ENCODE measurements at places on chromosomes 3 and 15.

GRCh38 chr15:78831229-78832207 is 20.3 kb upstream of the ADAMTS7 start:
- DNase-seq = no peak

GRCh38 chr3:194893121-194893987 is 207.7 kb downstream of the FAM43A start:
- DNase-seq = no peak

DNA sequence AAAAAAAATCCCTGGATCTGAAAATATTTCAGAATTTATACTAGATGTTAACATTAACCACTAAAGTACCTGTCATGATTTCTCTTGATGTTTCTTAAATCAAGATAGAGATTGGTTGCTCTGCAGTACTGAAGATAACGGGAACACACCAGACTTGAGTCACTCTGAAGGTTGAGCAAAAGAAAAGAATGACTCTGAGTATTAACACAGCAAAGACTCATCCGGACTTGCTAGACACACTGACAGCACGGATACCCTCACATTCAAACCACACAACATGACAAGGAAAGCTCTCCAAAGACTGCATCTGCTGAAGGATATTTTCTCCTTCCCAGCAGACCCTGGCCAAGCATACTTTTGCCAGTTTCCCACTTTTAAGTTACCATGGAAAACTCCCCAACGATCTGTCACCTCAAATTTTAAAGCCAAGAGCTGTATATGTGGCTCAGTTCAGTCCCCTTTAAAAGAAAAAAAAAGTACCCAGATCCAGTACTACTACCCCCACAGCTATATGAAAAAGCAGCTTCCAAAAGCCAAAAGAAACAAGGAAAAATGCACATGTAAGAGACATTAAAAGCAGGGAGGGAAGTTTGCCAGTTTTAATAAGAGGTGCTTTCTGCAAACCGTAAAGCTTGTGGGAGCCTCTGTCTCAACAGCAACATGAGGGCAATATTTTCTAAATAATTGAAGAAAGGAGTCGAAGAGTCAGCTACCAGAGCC is 8.3 kb downstream of the EOGT start:
- no peak for DNase-seq

- peak; percentile 26 for DNase-seq
These were observed 15.2 kb downstream of the ITIH3 start for GRCh38 chr3:52809662-52810377.

DNA sequence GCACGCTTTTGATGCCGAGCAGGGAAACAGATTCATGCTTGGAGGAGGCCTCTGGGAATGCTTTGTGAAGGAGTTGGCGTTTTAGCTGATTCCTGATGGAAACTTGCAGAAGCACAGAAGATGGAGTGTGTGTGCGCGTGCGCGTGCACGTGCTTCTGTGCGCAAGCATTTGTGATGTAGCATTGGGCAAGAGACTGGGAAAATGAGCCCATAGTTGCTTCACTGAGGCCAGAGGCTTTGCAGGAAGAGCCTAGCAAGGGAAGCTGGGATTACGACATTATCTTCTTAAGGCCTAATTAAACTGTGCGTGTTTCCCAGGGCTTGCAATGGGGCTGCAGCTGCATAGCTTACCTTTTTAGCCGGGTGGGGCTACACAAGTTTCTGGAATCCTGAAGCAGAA is 18.1 kb upstream of the AGBL1 start:
- no peak for DNase-seq

DNA sequence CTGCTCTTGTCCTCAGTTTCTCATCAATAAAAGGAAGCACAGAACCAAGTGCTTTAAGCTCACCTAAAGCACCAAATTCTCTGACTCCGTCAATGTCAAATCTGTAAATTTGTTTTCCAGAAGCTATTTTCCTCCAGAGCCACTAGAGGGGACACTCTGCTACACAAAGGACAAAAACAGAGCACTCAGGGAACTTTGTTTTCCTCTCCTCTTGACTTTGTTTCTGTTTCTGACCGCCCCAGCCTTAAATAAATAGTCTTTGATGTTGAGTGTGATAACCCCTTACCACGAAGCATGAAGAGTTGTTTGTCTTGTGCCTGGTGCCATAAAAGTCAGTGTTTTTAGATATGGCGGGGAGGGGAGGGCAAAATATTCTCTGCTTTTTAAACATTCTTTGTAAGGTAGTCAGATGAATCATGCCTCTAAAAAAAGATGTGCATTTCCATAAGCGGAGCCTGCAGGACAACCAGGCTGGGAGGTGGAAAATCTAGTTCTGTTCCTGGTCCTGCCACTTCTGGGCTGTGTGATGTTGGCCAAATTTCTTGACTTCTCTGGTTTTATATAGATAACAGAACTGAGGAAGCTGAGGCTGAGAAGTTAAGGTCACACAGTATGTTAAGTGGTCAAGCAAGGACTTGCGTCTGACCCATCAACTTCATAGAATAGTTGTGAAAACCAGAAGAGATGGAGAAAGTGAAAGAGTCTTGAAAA is 7.3 kb upstream of the ZBTB38 start:
- no peak for DNase-seq

- DNase-seq = no peak
These were observed 923.6 kb downstream of the TUSC7 start for GRCh38 chr3:117633207-117633606.

DNA sequence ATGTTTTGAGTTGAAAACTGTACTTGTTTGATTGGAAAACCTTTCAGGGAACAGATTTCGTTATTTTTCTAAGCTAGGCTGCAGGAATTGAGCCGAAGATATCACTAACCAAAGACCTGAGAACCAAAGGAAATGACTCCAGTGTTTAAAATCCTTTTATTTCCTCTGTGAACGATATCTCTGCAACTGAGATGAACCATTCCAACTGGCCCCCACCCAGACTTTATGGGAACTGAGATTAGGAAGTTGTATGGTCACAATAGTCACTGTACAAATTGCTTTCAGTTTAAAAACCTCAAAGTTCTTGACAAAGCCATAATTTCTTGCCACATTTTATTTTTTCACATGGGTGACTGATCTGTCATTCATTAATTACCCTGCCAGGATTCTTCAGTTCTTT is 232.4 kb downstream of the RBMS3 start:
- DNase-seq = no peak

DNA sequence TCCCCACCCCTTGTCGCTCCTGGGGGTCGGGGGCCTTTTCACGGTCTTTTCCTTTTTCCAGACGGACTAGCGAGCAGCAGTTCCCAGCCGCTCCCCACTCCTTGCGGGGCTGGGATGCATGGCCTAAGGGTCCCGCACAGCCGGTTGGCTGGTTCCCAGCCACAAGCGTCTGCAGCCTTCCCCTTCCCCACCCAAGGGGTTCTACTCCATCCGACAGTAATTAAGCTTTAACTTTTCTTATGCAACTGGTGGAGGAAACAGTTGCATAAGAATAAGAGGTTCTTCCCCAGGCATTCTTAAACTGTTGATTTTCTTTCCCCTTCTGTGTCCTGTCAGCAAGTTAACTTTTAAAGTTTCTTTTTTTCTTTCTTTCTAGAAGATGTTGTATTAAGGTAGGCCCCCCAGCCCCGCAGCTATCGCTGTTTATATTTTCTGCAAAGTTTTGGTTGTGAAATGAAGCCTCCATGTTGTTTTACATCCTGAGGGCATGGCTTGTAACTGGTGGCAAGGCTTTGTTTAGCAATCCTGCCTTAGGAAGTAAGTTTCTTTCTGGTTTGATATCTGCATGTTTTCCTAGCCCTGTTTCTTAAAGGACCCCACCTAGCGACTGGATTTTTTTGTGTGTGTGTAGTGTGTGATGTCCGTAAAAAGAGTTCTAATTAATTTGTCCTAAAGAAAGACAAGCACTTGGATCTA is 207.5 kb downstream of the ZNF385D start:
- DNase-seq = no peak

- DNase-seq = no peak
These were observed 224.4 kb downstream of the CADM2 start for GRCh38 chr3:85182975-85183752.

- DNase-seq = no peak
These were observed 52.8 kb downstream of the RAF1 start for GRCh38 chr3:12611117-12611516.

GRCh38 chr15:77457905-77458265 is 37.2 kb downstream of the HMG20A start:
- DNase-seq = no peak

DNA sequence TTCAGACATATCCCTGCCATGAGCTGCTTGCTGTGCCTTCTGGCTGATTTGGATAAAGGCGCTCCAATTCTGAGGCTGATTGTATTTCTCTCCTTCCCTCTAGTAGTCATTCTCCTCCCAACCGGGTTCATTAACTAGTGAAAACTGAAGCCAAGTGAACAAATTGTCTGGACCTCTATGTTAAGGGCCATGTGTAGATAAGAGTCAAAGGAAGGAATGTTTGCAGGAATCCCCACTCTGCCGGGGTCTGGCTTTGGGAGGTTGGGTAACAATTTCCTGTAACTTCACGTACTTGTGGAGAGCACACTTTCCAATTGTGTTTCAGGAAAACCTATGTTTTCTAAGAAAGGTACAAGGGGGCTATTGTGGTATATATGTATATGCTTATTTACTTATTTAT is 38.2 kb upstream of the SUCLG2 start:
- DNase-seq = no peak

- DNase-seq = no peak
These were observed 45.0 kb upstream of the WWTR1 start for GRCh38 chr3:149702691-149703441.

DNA sequence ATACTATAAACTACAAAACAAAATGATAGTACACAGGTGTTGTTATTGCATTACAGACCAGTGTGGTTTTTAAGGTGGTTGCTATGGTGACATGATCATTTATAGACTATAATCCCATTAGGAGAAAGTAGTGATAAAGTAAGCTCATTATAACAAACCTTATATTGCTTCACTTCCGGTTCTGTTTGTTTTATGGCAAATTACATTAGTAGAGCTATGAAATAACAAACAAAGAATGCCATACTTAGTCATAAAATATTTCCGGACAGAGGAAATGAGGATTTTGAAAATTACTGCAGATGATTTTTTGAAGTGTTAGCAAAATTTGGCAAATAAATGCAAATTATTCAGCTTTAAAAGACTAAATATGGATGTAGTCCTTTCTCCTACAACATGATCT is 640.4 kb upstream of the ARPP21 start:
- DNase-seq = no peak

- DNase-seq = peak; percentile 32
These were observed 483 bp downstream of the VPS13C start for GRCh38 chr15:62059816-62060112.

GRCh38 chr3:70722018-70722417 is 409.6 kb upstream of the MDFIC2 start:
- no peak for DNase-seq

DNA sequence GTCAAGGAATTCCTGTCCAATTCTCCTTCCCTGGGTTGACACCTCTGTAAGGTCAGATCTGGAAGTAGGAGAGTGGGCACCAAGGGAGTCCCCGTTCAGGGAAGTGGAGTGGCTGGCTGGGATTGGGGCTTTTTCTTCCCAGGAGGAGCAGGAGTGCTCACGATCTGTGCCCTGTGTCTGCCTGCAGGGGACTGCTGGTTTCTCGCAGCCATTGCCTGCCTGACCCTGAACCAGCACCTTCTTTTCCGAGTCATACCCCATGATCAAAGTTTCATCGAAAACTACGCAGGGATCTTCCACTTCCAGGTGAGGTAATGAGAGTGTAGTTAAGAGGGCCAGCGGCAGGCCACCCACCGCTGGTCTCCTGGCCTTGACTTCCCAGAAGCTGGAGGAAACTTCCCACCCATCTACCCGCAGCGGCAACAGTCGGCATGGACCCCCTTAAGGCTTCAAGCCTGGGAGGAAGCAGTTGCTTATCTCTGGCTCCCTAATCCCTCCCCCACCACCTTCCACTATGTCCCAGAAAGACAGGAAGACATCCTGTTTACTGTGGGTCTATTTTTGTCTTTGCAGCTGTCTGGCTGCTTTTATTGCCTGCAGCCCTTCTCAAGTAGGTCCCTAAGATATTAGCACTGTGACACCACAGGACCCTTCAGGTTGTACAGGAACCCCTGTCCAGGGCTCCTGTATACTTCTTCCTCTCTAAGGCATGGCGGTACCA is 26.8 kb downstream of the CAPN3 start:
- no peak for DNase-seq

DNA sequence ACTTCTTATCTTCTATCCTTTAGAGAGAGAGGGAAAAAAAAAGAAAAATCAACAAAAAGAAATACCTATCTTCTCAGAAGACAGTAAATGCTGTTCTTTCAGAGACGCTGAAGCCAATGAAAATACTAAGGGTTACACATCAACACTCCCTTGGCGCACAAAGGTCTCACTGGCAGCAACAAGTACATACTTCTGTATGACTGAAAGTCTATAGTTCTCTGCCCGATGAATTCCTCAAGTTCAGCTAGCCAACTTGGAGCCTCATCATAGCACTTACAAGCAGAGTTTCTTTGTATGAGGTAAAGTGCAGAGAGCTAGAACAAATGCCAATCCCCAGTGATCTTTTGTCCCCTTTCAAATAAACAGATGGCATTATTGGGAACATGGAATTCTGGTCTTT is 62.7 kb downstream of the CPNE4 start:
- no peak for DNase-seq

DNA sequence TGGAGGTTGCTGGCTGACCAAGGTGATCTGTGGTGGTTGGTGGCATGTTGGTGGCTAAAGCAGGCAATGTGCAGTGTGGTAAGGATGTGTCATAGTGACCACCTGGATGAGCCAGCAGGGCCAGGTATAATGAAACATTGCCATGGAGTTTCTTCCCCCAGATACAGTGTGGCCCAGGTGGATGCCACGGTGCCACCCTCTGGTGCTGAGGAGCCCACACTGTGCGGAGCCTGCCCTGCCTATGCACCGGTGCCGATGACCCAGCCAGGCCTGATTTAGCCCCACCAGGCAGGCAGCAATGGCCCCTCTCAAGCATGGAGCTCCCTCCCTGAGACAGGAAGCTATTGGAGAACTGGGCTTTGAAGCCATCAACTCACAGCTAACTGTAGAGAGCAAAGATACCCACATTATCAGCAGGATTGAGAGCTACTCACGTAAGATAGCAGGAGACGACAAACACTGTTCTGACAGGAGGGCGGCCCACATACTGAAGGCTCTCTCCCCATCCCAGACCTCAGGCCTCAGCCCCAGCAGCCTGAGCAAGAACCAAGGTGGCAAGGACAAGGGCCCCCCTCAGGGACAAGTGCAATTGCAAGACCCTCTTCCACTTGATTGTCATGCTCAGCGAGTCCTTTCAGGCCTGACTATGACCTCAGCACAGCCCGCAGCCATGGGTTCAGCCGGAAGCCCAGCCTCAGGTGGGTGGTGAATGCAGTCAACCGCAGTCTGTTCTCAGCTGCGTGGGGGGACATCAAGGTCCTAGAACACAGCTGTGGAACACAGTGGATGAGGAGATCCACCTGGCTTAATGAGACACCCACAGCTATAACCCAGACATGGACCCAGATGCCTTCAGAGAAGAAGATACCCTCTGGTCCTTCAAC is 82.8 kb upstream of the CDV3 start:
- DNase-seq = no peak

DNA sequence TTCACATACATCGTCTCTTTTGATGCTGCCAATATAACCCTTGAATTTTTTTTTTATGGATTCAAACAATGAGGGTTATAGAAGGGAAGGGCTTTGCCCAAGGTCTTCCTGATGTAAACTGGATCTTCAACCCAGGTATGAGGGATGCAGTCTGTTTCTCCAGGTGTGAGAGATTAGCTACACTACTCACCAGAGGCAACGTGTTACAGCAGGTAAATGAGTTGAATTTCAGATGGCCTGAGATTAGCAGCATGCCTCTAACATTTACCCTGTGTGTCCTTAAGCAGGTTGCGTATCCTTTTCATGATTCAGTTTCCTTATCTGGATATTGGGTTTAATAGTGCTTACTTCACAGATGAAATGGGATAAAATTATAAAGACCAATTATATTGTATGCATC is 1.9 kb downstream of the RTP4 start:
- DNase-seq = no peak
